ENCODE measurements at places on chromosomes 16 and 17.

GRCh38 chr17:17400566-17401184 is 76.1 kb upstream of the MED9 start:
- no peak for DNase-seq

GRCh38 chr17:2108170-2108569 is 53.3 kb downstream of the HIC1 start:
- no peak for DNase-seq

GRCh38 chr17:45290269-45290765 is 26.5 kb downstream of the MAP3K14 start:
- no peak for DNase-seq

- no peak for DNase-seq
These were observed 51.9 kb downstream of the C16orf95 start for GRCh38 chr16:87265261-87265660.

DNA sequence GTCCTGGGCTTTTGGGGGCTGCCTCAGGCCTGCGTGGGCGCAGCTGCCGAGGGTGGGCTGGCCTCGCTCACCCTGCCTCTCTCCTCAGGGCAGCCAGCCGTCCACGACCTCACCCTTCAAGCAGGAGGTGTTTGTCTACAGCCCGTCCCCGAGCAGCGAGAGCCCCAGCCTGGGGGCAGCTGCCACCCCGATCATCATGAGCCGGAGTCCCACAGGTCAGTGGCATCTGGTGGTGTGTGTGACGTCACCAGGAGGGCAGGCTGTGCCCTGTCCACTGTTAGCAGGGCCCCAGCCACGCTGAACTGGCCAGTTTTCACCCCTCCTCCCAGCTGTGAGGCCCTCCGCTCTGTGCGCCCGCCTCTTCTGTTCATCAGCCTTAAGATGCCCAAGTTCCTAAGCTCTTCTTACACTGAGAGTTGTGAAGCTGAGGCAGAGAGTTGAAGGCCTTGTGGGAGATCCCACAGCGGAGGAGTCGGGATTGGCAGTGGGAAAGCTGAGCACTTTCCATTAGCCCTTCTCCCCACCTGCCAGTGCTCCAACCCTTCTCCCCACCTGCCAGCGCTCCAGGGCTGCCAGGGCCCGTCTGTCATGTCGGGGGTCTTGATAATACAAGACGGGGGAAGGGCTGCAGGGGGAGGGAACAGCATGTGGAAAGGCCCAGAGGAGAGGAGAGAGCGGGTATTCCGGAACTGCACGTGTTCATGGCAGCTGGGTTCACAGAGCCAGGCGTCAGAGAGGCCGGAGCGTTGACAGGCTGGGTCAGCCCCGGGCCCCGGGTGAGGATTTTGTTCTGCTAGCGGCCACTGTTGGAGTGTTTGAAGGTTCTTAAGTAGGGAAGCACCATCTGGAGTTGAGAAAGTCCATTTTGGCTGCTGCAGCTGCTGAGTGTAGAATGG is 36.3 kb downstream of the OR1D5 start:
- no peak for DNase-seq

GRCh38 chr16:23855010-23855409 is 19.2 kb downstream of the PRKCB start:
- no peak for DNase-seq

- no peak for DNase-seq
These were observed 948.7 kb downstream of the KCNJ2 start for GRCh38 chr17:71118039-71118438.

DNA sequence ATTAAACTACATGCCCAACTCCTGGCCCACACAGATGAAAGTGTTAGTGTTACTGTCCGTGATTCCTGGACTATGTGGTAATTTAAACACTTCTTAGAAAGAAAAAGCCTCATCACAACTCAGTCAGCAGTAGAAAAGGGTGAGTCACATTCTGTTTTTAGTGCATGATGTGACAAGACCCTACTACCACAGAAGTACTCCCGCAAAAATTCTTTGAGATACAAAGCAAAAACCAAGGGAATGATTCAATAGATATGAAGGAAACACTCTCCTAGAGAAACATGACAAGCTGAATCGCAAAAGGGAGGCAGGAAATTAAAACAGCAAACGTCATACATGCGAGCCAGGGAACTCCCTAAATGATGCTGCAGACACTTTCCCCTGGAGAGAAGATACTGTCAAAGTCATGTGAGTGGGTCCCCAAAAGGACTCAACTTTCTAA is 14.4 kb downstream of the SNN start:
- DNase-seq = no peak

GRCh38 chr16:26816266-26816665 is 250.5 kb upstream of the C16orf82 start:
- DNase-seq = no peak

DNA sequence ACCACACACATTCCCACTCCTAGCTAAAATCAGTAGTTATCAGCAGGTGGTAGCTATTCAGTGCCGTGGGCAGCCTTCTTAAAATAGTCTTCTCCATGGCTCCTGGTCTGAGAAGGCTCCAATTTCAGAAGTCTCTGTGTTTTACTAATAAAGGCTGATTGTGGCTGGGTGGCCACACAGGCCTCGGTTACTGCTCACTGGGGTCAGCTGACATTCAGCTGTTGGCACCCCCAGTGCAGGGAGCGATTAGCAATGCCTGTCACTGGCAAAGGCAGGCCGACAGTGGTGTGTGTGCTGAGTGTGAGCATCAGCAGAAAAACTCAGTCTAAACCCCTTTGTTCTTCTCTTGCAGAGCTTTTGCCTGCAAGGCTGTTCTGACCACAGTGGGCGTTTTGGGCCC is 16.6 kb upstream of the DBNDD1 start:
- DNase-seq = no peak

- no peak for DNase-seq
These were observed 81.8 kb upstream of the TOB1 start for GRCh38 chr17:50947782-50948543.

GRCh38 chr17:7347630-7348477 is 4.1 kb upstream of the KCTD11 start:
- DNase-seq = no peak

GRCh38 chr17:76812263-76812662 is 55.9 kb upstream of the MGAT5B start:
- DNase-seq = no peak

DNA sequence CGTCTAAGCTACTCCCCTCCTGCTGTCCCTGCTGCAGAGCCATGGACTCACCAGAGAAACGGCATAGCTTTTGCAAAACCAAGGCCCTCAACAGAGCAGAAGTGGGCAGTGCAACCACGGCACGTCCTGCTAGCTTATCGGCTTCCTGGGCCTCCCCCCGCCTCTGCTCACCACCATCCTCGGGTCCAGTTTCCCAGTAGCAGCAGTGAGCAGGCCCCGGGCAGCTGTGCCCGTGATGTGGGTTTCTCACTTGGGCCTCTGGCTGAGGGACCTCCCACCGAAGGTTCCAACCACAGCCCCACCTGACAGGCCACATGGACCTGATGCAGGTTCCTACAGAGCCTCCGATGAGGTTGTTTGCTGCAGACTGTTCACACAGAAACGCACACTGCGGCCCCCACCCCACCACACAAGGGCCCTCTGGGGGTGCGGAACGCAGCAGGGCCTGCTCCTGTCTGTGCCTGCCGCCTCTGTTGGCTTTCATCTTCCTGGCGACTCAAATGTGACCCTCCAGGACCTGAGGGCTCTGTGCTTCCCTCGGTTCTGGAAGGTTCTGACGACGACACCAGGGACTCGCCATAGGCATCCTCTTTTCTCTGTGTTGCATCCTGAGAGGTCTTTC is 24.8 kb downstream of the PDIA2 start:
- no peak for DNase-seq

- DNase-seq = no peak
These were observed 17.7 kb upstream of the SLC38A10 start for GRCh38 chr17:81312624-81313325.

GRCh38 chr17:76271669-76272540 is 6.8 kb downstream of the UBALD2 start:
- no peak for DNase-seq

DNA sequence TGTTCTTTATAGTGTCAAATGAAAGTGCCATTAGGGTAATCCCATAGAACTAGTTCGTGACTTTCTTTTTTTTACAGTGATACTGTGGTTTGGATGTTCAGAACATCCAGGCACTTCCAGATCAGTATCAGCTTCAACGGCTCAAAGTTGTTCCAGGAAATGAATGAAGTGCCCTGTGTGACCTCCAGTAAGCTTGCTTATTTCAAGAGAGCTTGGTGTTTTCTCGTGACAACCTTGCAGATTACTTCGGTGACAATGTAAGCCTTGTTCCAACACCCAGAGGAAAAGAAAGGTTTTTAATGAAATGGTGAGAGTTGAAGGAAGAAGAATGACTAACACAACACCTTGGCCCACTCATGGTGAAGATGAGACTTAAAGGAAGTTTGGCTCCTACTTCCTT is 16.0 kb upstream of the KCNJ16 start:
- DNase-seq = no peak

GRCh38 chr17:62625870-62626200 is 1.6 kb upstream of the MRC2 start:
- DNase-seq = no peak

- no peak for DNase-seq
These were observed 14.7 kb downstream of the LRRC75A start for GRCh38 chr17:16477255-16477654.

- no peak for DNase-seq
These were observed 455.8 kb upstream of the MAF start for GRCh38 chr16:80056324-80056723.
